ENCODE measurements at places on chromosomes 5 and 9. TPM values are rescaled to one million over a fixed set of nuclear protein-coding genes. Genes with fewer than 3 reads are reported as not detected.

GRCh38 chr5:132132138-132132537 lies 58.5 kb downstream of the CSF2 start:
- H3K27ac ChIP-seq, result no peak overlapping the region
- H3K4me1 ChIP-seq, result no peaks in the 10 kb centered on the region
- no peak for DNase-seq
- no peak overlapping the region for H3K4me3 ChIP-seq

DNA sequence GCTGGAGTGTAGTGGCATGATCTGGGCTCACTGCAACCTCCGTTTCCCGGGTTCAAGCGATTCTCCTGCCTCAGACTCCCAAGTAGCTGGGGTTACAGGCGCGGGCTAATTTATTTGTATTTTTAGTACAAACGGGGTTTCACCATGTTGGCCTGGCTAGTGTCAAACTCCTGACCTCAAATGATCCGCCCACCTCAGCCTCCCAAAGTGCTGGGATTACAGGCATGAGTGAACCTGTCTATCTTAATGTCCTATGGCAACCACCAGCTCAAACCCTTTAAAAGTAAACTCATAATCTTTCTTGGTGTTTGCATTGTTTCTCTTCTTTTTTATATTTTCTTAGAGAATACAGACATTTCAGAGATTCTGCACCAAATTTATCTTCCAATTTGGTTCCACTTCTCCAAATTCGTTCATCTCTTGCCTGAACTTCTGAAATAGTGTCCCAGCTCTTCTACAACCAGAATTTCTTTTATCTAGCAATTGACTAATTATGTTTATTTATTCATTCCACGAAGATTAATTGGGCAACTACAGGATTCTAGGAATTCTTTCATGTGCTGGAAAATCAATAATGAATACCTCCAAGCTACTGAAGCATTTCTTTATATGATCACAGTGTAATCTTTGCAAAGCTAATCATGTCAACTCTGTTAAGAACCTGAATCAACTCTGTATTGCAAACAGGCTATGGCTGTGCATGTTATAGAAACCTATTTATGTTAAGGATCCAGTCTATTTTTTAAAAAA lies 60.0 kb upstream of the TYRP1 start:
- no peak for DNase-seq
- no peak overlapping the region for H3K4me3 ChIP-seq
- H3K27ac ChIP-seq, result no peak overlapping the region
- H3K27me3 ChIP-seq, result no peaks in the 10 kb centered on the region
- H3K36me3 ChIP-seq, result no peaks in the 10 kb centered on the region

- no peaks in the 10 kb centered on the region for H3K27me3 ChIP-seq
- no peaks in the 10 kb centered on the region for H3K4me1 ChIP-seq
- DNase-seq, result no peak
- H3K36me3 ChIP-seq, result no peaks in the 10 kb centered on the region
- H3K4me3 ChIP-seq, result no peak overlapping the region
Observed at GRCh38 chr5:164098531-164098930, 593.1 kb downstream of the MAT2B start.

- H3K27ac ChIP-seq, result no peak overlapping the region
- H3K4me1 ChIP-seq, result no peaks in the 10 kb centered on the region
- H3K27me3 ChIP-seq, result no peaks in the 10 kb centered on the region
- H3K4me3 ChIP-seq, result no peak overlapping the region
- no peak for DNase-seq
Observed at GRCh38 chr5:157486861-157487260, 26.8 kb downstream of the NIPAL4 start.

- no peak overlapping the region for H3K4me3 ChIP-seq
- H3K27ac ChIP-seq, result no peak overlapping the region
- H3K4me1 ChIP-seq, result no peaks in the 10 kb centered on the region
Observed at GRCh38 chr9:1207686-1208085, 157.5 kb downstream of the DMRT2 start.

DNA sequence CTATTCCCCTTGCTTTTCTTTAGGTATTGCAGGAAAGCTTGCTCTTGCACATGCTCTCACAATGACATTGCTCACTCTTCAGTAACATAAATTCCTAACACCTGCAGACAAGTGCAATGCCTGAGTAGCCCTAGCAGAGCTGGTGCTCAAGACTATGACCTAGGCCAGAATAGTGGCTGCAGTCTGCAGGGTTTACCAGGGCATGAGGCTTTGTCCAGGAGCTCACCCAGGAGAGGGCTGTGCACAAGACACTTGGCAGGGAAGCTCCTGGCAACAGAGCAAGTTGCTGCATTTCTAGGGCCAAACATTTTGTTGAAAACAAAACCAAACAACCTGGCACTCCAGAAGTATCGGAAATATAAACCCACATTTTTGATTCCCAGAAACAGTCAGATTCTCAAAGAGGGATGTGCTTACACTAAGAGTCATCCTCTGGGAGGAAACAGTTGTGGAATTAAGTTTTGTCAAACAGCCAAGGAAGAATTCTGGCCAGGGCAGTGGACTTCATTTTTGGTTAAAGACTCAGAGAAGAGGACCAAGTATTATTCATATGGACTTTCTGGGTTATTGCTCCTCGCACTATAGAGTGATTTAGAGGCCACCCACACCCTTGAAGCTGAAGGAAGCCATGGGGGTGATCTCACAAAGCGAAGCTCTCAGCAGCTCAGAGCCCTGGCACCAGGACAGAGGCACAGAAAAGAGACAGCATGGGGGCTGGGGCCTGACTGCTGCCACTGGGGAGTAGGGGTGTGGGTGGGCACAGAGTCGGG lies 44.9 kb downstream of the MACROH2A1 start:
- peaks cover 2% of the 10 kb centered on the region for H3K4me1 ChIP-seq
- H3K4me3 ChIP-seq, result no peak overlapping the region
- DNase-seq, result peak; percentile 38
- H3K27me3 ChIP-seq, result no peaks in the 10 kb centered on the region

The SLC36A2 gene
- not detected for total RNA-seq

The OLFM1 gene
- 63.0 TPM for total RNA-seq
